Activated naive CD4-positive, alpha-beta T cell treated with anti-CD3 and anti-CD28 coated beads, Interleukin-2, amount 50 U/mL, for 16 hours (primary cell): ENCODE measurements at places on chromosomes 5 and 9.

DNA sequence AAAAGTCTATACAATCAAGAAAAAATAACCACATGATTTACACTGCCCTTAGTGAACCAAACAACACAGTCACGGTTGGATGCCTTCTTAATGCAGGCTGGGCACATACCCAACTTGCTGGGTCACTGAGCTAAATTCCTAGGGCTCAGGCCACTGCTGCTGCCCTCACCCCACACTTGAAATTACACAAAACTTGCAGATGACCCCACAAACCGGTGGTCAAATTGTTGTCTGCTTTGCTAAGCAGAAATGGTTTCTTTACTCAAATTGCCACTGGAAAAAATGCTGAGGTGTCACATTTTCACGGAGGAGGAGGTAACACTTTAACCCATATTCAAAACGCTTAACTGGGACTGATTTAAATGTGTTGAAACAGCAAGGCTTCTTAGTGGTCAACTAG lies 62.4 kb downstream of the HMHB1 start:
- DNase-seq, result no peak

DNA sequence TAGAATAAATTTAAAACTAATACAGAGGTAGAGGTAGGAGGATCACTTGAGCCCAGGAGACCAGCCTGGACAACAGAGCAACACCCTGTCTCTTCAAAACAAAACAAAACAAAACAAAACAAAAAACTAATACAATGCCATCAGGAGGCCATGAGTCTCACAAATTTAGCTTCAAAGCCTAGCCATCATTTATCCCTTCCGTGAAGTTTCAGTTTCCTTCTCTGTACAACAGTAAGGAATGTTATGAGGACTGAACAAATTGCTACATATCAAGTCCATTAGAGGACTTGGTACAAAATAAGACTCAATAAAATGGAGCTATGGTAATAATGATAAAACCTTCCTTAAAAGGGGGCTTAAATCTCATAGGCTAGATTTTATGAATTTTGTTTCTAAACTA lies 60.8 kb downstream of the MAPKAP1 start:
- DNase-seq, result no peak

DNA sequence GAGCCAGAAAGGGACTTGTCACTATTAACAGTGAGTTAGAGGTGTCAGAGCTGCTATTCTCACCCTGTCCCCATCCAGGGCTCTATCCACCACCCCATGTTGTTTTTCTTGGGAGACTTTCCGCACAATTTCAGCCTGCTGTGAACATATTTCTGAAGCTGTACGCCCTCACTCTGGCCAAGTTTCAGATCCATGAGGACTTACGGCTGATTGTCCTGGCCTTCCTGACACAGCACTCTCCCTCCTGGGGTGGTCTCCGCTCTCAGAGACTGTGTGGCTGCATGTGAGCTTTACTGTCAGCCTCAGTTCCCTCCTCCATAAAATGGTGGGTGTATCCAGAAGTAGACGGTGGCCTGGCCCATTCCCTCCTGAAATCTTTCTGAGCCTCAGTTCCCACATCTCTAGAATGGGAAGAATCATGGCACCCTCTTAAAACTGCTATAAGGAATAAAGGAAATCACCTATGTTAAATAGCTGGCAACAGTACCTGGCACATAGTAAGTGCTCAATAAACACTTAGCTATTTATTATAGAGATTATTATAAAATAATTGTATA lies 804 bp upstream of the IL17B start:
- DNase-seq, result no peak

GRCh38 chr5:75551471-75551870 lies 39.8 kb downstream of the POLK start:
- no peak for DNase-seq

DNA sequence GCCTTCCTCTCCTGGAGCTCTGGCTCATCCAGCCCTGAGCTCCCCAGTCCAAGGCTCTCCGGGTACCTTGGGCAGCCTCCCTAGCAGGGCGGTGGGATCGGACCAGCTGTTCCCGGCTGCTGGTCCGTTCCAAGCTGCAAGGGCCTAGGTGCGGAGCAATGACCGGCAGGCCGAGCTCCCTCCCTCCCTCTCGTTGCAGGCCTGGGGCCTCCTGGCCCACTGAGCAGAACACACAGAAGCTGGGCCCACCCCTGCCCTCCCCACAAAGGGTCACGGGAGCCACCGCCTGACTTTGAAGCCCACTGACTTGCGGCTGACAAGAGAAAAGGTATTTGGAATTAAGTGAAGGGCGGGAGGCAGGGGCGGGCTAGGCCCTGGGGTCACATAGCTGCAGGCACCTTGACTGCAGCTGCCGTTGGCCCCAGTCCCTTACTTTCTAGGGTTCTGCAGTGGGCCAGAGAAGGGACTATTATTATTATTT lies 104.7 kb upstream of the IER5L start:
- DNase-seq, result no peak

- no peak for DNase-seq
These were observed 30.5 kb upstream of the GADD45G start for GRCh38 chr9:89574309-89574708.

- no peak for DNase-seq
These were observed 141.7 kb upstream of the PRLR start for GRCh38 chr5:35371951-35372426.

DNA sequence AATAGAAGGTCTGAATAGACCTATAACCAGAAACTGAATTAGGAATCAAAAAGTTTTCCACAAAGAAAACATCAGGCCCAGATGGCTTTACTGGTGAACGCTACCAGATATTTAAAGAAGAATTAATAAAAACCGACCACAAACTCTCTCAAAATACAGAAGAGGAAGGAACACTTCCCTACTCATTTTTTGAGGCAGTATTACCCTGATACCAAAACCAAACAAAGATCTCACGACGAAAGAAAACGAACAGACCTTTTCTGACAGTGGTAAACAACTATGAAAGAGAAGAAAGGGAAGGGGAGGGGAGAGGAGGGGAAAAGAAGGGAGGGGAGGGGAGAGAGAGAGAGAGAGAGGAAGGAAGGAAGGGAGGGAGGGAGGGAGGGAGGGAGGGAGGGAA lies 13.5 kb downstream of the B4GALT1 start:
- DNase-seq, result no peak

DNA sequence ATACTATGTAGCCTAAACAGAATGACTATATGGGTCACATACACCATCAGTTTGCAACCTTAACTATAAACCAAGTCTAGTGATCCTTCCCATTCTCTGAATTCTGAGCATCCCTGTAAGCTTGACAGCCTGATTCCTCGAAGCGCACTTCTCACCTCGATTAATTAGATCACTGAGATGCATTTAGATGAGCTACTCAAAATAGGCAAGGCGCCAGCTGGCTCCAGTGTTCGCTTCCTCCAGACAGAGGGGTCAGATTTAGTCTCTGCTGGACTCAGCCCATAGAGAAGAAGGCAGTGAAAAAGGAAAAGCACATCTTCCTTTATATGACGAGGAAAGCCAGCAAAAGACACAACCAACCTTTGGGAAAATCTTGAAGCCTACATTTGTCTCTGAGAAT lies 371.5 kb downstream of the MLLT3 start:
- DNase-seq, result no peak

DNA sequence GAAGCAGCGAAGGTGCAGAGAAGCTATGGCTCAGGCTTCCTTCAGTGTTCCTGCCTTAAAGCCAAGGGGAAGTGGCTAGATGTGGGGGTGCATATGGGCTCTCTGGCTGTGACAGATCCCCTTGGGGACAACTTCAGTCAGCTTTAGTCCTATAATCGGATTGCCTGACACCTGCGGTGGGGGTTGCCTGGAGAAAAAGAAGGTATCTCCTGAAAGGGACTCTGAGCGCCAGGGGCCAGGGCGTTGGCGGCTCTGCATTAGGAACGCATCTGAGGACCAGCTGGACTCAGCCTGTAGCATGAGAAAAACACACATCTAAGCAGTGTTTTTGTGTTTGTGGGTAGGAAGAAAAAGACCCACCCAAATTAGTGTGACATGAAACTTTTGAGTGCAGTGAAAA lies 84.3 kb upstream of the OTULINL start:
- DNase-seq, result no peak

DNA sequence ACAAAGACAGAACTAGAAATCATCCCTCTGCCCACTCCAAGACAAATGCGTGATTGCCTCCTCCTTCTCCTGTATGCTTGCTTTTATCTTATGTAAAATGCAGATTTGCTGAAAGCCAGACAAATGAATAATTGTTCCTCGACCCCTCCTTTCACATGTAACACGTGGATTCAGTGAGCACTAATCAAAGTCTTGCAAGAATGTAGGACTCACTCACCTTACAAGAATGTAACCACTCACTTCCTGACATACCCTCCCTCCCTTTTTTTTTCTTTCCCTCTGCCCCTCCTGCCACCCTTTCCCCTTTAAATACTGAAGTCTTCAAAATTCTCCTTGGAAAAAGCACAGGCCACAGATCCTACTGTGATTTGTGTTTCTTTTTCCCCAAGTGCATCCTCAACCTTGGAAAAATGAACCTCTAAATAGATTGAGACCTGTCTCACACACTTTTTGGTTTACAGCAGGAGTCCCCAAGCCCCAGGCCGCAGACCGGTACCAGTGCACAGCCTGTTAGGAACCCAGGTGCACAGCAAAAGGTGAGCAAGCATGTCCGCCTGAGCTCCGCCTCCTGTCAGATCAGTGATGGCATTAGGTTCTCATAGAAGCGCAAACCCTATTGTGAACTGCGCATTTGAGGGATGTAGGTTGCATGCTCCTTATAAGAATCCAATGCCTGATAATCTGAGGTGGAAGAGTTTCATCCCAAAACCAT lies 29.4 kb upstream of the HSD17B3 start:
- DNase-seq, result no peak

DNA sequence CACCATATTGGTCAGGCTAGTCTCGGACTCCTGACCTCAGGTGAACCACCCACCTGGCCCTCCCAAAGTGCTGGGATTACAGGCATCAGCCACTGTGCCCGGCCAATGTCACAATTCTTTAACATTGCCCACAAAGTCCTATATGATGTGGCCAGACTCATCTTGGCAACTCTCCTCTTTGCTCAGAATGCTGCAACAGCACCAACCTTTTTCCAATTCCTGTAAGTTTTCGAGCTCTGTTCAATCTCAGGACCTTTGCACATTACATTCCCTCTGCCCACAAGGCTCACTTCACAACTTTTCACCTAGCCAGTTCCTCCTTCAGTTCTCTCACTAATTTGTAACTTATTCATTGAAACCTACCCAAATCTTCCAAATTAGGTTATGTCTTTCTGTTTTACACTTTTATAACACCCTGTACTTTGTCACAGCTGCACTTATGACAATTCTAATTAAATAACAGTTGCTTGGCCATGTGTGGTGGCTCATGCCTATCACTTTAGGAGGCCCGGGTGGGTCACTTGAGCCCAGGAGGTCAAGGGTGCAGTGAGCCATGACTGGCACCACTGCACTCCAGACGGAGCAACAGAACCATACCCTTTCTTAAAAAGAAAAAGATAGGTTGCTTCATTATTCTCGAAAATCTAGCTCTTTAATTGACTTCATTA lies 30.9 kb upstream of the GLDC start:
- no peak for DNase-seq

GRCh38 chr5:175740014-175740413 lies 82.1 kb downstream of the HRH2 start:
- no peak for DNase-seq

GRCh38 chr5:155532621-155533311 lies 519.2 kb downstream of the KIF4B start:
- DNase-seq, result no peak

DNA sequence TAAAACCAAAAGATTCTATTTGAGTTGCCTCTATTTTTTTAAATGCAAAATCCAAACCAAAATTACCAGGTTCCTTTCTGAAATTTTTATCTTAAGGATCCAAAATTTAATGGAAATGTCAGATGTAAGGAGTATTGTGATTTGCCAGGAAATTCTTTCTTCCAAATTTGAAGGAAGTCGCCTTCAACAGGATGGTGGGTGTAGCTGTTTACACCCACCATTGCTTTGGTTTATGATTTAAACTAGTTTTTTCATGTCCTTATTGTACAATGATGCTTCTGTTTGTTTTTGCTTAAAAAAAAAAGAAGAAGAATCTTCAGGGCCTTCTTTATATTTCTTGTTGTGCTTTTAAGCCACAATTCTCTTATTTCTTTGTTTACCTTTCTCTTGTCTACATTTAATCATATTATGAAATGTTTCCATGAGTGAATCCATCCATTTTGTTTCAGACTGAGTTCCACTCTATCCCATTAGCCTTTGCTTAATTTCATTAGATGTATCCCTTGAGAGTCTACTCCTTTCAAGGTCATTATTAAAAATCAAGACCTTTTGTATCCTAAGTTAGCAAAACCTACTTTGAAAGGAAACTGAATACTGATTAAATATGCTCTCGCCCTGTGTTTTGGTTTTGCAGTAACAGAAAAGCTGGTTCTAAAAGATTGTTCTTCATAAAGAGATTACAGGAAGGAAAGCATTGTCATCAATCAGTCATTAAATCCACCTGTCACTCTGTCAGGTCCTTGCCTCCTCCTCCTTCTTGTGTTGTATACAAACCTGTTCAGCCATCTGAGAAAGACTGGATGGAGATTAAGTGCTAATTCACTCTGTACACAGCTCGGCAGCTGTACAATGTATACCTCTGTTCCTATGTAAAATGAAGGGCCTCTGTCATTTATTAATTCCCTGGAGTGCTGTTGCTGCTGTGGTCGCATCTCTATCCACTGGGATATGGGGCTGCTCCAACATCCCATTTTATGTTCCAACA lies 45.5 kb upstream of the SLC2A8 start:
- DNase-seq, result no peak

DNA sequence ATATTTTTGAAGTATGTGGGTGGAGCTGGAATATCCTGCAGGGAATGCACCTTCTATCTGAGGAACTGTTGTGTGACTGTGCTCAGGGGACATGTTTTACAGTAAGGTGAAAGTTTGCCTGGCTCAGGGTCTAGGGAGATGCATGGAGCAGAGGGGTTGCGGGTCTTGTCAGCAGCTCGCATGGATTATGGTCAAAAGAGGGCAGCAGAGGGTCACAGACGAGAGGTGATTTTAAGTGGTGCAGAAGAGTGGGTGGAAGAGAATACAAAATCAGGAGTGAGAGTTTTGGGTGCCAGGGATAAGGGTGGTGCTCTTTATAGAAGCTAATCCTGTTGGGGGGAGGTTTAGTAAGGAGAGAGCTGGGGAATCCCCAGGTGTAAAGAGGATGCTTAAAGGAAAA lies 53.5 kb upstream of the GRIN3A start:
- no peak for DNase-seq

DNA sequence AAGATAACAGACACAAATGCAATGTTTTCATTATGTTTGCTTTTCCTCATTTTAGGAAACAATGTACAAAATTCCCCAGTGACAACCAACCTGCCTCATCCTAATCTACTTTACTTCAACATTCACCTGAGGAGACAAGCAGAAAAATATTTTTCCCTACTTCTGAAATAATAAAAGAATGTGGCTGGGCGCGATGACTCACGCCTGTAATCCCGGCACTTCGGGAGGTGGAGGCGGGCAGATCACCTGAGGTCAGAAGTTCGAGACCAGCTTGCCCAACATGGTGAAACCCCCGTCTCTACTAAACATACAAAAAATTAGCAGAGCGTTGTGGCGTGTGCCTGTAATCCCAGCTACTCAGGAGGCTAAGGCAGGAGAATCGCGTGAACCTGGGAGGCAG lies 36.9 kb downstream of the MYO10 start:
- no peak for DNase-seq

GRCh38 chr5:174910245-174910737 lies 185.9 kb downstream of the MSX2 start:
- peak; percentile 45 for DNase-seq
